Progenitor cell of endocrine pancreas (in vitro differentiated cells): ENCODE measurements at places on chromosomes 1 and 21. TPM values are rescaled to one million over a fixed set of nuclear protein-coding genes. Genes with fewer than 3 reads are reported as not detected.

GRCh38 chr1:182426442-182427430, 23.2 kb upstream of the RGSL1 start:
- H3K36me3 ChIP-seq, result no peaks in the 10 kb centered on the region
- H3K4me3 ChIP-seq, result no peak overlapping the region
- H3K27ac ChIP-seq, result no peak overlapping the region
- DNase-seq, result no peak
- peaks cover 2% of the 10 kb centered on the region for H3K4me1 ChIP-seq
- H3K27me3 ChIP-seq, result no peaks in the 10 kb centered on the region

DNA sequence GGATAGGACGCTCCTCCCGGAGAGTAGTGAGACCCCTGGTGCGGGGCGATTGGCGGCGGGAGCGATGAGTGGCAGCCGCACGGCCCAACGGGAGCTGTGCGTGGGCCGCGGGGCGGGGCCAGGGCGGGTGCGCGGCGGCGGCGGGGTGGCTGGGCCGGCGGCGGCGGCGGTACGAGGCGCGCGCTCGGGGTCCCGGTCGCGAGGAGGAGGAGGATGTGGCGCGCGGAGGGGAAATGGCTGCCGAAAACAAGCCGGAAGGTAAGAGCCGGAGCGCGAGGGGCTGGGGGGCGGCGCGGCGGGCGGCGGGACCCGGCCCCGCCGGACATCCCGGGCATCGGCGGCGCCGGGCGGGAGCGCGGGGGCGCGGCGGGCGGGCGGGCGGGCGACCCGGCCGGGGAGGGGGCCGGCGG, at the start of gene CAMTA1:
Gene CAMTA1, plus strand, starts transcription at position 137 of the 410 bp plus-strand sequence. Its CDS starts 77 bp downstream, at position 214.
- H3K36me3 ChIP-seq, result peaks cover 2% of the 10 kb centered on the region
- peak within 1 kb of the TSS; percentile 86 for H3K4me3 ChIP-seq
- no peak for DNase-seq
- peaks cover 30% of the 10 kb centered on the region for H3K4me1 ChIP-seq
- H3K27me3 ChIP-seq, result no peaks in the 10 kb centered on the region

GRCh38 chr21:32015461-32016139, 142.8 kb downstream of the HUNK start:
- H3K4me1 ChIP-seq, result no peaks in the 10 kb centered on the region
- no peaks in the 10 kb centered on the region for H3K27me3 ChIP-seq
- no peak overlapping the region for H3K4me3 ChIP-seq
- DNase-seq, result no peak
- no peaks in the 10 kb centered on the region for H3K36me3 ChIP-seq
- no peak overlapping the region for H3K27ac ChIP-seq

- H3K27me3 ChIP-seq, result no peaks in the 10 kb centered on the region
- no peak overlapping the region for H3K4me3 ChIP-seq
Measured at GRCh38 chr1:204402391-204402790, 9.2 kb downstream of the PPP1R15B start.

GRCh38 chr1:78240191-78240590, 194.4 kb downstream of the GIPC2 start:
- H3K36me3 ChIP-seq, result peaks cover 1% of the 10 kb centered on the region
- H3K27me3 ChIP-seq, result peaks cover 9% of the 10 kb centered on the region
- H3K4me1 ChIP-seq, result peaks cover 17% of the 10 kb centered on the region
- DNase-seq, result no peak
- no peak overlapping the region for H3K4me3 ChIP-seq
- no peak overlapping the region for H3K27ac ChIP-seq

- no peak overlapping the region for H3K27ac ChIP-seq
- DNase-seq, result no peak
- H3K4me1 ChIP-seq, result peaks cover 1% of the 10 kb centered on the region
- no peak overlapping the region for H3K4me3 ChIP-seq
- H3K36me3 ChIP-seq, result peaks cover 34% of the 10 kb centered on the region
- no peaks in the 10 kb centered on the region for H3K27me3 ChIP-seq
Measured at GRCh38 chr1:169860187-169860586, 33.5 kb downstream of the SCYL3 start.

DNA sequence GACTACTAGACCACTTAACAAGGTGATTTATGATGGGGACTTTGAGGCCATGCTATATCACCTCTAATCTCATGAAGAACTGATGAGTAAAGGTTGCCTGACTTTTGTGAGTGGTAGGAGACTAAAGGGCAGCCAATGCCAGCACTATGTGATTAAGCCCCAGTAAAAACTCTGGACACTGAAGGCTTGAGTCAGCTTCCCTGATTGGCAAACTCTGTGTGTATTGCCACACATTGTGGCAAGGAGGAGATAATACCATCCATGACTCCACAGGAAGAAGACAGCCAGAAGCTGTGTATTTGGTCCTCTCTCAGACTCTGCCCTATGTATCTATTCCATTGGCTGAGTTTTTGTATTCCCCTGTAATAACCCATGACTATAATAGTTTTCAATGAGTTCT, 413.3 kb upstream of the ZRANB2 start:
- no peaks in the 10 kb centered on the region for H3K36me3 ChIP-seq
- no peak overlapping the region for H3K27ac ChIP-seq
- DNase-seq, result no peak
- peaks cover 3% of the 10 kb centered on the region for H3K27me3 ChIP-seq

DNA sequence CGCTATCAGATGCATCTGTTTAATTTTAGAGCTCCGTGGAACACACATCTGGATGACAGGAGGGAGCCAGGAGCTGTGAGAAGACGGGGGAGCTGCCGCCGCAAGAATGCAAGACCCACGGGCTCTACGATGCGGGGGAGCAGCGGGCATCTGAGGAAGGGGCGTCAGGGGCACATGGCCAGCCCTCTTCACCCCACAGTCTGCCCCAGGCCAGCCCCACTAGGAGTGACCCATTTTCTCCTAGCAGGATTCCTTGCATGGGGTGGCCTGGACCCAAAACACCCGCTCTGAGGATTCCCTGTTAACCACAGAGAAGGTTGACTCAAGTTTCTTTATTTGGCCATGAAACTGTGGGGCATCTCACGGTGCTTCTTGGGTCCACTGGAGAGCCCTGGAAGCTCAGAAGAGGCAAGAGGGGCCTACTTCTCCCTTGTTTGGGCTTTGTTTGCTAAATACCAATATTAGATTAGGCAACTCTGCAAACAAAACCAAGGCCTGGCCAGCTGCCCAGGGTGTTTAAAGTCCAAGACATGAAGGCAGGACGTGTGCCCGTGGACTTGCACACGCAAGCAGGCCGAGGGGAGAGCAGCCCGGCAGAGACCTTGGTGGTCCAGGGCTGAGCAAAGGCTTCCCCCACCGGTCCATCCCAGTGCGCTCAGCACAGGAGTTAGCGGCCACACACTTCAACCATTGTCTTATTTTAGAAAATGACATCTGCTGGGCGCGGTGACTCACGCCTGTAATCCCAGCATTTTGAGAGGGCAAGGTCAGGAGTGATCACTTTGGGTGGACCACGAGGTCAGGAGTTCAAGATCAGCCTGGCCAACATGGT, 89.8 kb downstream of the DHRS3 start:
- no peak overlapping the region for H3K4me3 ChIP-seq
- DNase-seq, result no peak
- no peaks in the 10 kb centered on the region for H3K36me3 ChIP-seq
- H3K4me1 ChIP-seq, result peaks cover 36% of the 10 kb centered on the region

- no peak overlapping the region for H3K4me3 ChIP-seq
- DNase-seq, result peak; percentile 11
- no peak overlapping the region for H3K27ac ChIP-seq
- peaks cover 6% of the 10 kb centered on the region for H3K4me1 ChIP-seq
- H3K27me3 ChIP-seq, result no peaks in the 10 kb centered on the region
- peaks cover 18% of the 10 kb centered on the region for H3K36me3 ChIP-seq
Measured at GRCh38 chr1:94481473-94481933, 60.1 kb downstream of the F3 start.

- no peaks in the 10 kb centered on the region for H3K36me3 ChIP-seq
- H3K27ac ChIP-seq, result no peak overlapping the region
- peaks cover 18% of the 10 kb centered on the region for H3K4me1 ChIP-seq
- no peak for DNase-seq
- H3K4me3 ChIP-seq, result no peak overlapping the region
Measured at GRCh38 chr1:43468414-43468813, 14.7 kb upstream of the HYI start.

GRCh38 chr1:219757890-219758289, 145.0 kb upstream of the ZC3H11B start:
- peaks cover 8% of the 10 kb centered on the region for H3K27me3 ChIP-seq
- no peaks in the 10 kb centered on the region for H3K36me3 ChIP-seq
- H3K4me1 ChIP-seq, result no peaks in the 10 kb centered on the region

- H3K4me3 ChIP-seq, result peak overlapping the region; percentile 44
- H3K4me1 ChIP-seq, result peaks cover 19% of the 10 kb centered on the region
- no peak for DNase-seq
- peaks cover 2% of the 10 kb centered on the region for H3K36me3 ChIP-seq
- H3K27me3 ChIP-seq, result no peaks in the 10 kb centered on the region
Measured at GRCh38 chr1:1275836-1276235, 2.2 kb upstream of the UBE2J2 start.

DNA sequence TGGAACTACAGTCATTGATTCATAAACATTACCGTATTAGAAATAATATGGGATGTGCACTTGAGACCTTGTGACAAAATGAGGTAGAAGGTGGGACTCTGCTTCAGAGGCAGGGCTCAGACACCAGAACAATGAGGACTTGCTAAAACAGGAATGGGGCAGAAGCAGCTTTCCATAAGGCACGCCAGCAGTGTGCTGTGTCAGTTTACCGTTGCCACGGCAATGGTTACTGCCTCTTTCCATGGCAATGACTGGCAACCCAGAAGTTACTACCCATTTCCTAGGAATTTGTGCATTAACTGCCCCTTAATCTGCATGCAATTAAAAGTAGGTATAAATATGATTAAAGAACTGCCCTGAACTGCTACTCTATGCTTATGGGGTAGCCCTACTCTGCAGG, 169.0 kb downstream of the CHRM3 start:
- no peak overlapping the region for H3K27ac ChIP-seq
- DNase-seq, result no peak
- no peaks in the 10 kb centered on the region for H3K27me3 ChIP-seq
- no peaks in the 10 kb centered on the region for H3K4me1 ChIP-seq
- no peak overlapping the region for H3K4me3 ChIP-seq

GRCh38 chr1:38134294-38134755, 87.7 kb upstream of the POU3F1 start:
- H3K27me3 ChIP-seq, result peaks cover 69% of the 10 kb centered on the region
- H3K27ac ChIP-seq, result no peak overlapping the region
- H3K4me3 ChIP-seq, result no peak overlapping the region
- DNase-seq, result no peak

DNA sequence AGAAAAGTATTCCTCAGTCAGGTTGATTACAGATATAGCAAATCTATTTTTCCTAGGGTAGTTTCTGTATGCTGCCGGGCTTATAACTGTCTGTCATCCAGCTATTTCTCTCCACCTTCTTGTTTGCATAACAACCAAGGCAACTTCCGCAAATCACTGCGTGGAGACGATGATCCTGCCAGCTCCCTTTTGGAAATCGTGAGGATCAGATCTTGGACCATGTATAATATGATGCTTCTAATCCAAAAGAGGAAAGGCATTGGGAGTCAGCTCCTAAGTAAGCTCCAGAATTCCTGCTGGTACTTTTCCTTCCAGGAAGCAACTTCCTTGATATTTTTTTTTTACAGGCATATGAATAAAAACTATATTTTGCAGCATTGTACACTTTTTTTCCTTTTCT, 445 bp upstream of the RGS4 start:
- no peak for DNase-seq
- peaks cover 13% of the 10 kb centered on the region for H3K27me3 ChIP-seq
- peak overlapping the region; percentile 33 for H3K4me3 ChIP-seq
- no peak overlapping the region for H3K27ac ChIP-seq

DNA sequence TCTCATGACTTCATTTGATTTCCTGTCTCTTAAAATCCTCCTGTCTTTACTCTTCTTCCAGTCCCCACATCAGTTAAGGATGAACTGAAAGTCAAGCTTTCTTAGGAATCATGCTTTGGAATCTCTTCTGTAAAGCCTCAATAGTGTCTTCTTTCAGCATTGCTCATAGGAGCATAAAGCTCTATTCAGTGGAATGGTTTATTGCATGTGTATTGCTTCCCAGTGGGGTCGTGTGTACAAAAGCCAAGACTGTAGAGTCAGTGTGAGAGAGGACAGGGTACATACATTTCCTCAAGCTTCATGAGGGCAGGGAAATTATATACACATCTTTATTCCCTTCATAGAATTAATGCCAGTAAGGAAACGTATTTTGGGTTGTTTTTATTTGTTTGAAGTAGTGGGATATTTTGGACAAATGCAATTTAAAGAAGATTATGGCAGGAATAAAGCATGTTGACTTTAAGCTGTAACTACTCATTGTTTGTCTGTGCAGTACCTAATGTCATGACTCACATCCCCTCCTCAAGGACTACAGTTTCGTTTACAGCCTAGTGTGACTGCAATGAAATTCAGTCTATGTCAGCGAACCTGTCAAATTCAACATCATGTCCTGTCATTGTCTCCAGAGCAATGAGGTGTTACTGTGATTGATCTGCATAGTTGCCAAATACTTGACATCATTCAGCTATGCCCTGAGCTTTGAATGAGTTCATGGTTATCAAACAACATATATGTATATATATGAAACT, 2164.2 kb downstream of the NCAM2 start:
- H3K36me3 ChIP-seq, result no peaks in the 10 kb centered on the region
- H3K27ac ChIP-seq, result no peak overlapping the region
- no peak for DNase-seq
- H3K4me3 ChIP-seq, result no peak overlapping the region

DNA sequence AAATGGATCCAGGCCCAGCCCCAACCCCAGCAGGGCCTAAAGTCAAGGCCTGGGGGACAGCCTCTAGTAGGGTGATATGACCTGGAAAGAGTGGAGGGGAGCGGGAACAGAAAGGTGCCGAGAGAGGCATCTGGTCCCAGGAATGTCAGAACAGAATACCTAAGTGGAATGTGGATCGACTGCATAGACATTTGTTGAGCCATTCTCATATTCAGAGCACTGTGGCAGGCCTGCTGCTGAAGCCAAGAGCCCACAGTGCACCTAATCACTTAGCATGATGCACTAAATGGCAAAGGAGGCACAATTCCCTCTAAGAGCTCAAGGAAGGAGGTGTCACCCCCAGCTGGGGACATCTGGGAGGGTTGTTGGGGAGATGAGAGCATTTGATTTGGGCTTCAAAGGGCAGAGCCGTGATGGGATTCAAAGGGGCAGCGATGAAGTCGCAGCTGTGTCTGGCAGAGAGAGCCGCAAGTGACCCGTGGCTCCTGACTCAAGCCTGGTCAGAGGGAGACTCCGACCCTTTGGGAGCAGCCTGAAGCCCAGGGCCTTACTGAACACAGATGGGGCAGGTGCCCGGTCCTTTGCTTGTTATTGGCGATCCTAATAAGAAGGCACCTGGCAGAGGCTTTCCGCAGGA, 8.6 kb upstream of the PKP1 start:
- no peak for DNase-seq
- H3K27ac ChIP-seq, result no peak overlapping the region
- H3K36me3 ChIP-seq, result no peaks in the 10 kb centered on the region
- H3K27me3 ChIP-seq, result peaks cover 44% of the 10 kb centered on the region
- no peaks in the 10 kb centered on the region for H3K4me1 ChIP-seq

DNA sequence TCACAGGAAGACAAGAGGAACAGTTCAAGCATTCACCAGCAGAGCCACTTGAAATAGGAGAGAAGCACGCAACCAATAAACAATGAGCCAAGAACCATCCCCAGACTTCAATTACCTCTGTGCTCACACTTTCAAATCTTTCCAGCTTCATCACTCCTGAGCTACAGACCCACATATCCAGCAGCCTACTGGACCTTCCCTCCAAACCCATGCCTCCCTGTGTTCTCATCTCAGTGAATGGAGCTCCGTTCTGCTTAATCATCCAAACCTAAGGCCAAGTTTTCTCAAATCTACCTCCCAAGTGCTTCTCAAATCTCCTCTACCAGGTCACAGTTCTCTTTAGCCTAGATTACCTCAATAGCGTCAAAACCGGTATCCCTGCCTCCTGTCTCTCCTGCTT, 3.7 kb downstream of the PEF1 start:
- H3K36me3 ChIP-seq, result no peaks in the 10 kb centered on the region
- no peaks in the 10 kb centered on the region for H3K27me3 ChIP-seq
- H3K4me3 ChIP-seq, result no peak overlapping the region
- H3K27ac ChIP-seq, result no peak overlapping the region
- DNase-seq, result no peak

Gene NBPF9
- 43.5 and 44.6 TPM in 2 replicates for total RNA-seq

Gene TMEM51
- total RNA-seq, result 14.8 and 14.9 TPM in 2 replicates
